Testis (tissue), 5 donors: ENCODE measurements at places on chromosomes 3 and 15. TPM values are rescaled to one million over a fixed set of nuclear protein-coding genes. Genes with fewer than 3 reads are reported as not detected.

PDZRN3 gene
- 23.1 TPM for total RNA-seq

NR2E3 gene
- total RNA-seq: 4.3 TPM

LXN gene
- 9.1 TPM for total RNA-seq

MOBP gene
- 8.5 TPM for total RNA-seq

FES gene
- total RNA-seq: 23.1 TPM

CLDN11 gene
- 1,237 TPM for total RNA-seq

DNA sequence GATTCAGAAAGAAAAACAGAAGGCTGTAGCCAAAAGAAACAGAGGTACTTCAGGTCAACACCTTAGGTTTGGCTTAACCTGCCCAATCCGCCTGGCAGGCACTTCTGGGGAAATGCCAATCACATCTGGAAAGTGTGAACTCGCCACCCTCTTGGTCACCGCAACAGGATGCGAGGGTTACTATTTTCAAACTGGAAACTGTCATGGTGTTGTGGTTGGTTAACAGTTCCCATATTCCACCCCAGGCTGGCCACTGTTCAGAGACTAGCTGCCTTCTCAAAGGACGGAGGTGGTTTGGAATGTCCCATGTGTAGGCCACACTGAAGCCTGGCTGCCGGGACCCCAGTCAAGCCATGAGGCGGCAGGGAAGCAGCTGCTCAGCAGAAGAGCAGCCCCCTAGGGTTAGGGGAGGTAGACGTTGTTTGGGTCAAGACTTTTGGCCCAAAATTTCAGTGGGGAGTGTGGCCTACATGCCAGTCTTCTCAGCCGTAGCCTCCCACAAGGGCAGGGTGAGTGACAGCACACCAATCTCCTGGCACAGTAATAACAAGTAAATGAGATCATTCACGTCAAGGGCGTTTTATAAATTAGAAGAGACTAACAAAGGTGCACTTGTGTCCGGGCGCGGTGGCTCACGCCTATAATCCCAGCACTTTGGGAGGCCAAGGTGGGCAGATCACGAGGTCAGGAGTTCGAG, 54.6 kb downstream of the UMPS start:
- no peak for DNase-seq
- H3K27me3 ChIP-seq: no peaks in the 10 kb centered on the region
- H3K36me3 ChIP-seq: no peaks in the 10 kb centered on the region
- no peak overlapping the region for H3K4me3 ChIP-seq
- peaks cover 50% of the 10 kb centered on the region for H3K4me1 ChIP-seq

DNA sequence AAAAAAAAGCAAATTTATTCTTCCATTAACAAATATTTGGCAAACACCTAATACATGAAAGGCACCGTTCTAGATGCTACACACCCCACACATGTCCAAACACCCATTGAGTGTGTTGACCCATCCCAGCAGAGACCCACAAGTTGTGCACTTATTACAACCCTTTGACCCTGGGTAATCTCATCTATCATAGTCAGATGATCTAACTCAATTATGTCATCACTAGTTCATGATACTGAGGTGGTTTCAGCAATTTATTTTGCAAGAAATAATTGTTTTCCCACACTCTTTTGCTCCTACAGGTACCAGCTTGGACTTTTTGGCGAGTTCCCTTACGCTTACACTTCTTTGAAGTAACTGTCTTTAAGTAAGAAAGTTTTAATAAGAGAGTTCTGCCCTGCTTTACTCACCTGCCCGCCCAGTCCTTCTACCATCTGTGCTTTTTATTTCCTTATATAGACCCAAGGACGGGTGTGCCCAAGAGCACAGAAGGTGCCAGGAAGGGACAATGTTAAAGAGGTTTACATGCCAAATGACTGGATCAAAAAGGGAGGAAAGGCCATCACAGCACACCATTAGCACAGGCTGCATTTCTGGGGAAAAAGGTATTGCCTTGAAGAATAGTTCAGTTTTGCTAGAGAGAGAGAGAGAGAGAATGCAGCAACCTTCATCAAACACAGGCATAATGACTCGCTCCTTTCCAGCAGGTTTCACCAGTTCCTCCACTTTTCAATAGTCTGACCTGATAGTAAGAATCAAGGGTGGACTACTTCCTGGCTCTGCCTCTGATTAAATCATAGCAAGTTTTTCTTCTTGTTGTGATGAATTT, 54.5 kb upstream of the ATP11B start:
- H3K27ac ChIP-seq: no peak overlapping the region
- no peak for DNase-seq
- no peaks in the 10 kb centered on the region for H3K27me3 ChIP-seq
- no peaks in the 10 kb centered on the region for H3K4me1 ChIP-seq
- H3K36me3 ChIP-seq: no peaks in the 10 kb centered on the region

GRCh38 chr3:125006291-125006731, 49.5 kb downstream of the HEG1 start:
- no peak for DNase-seq
- H3K27me3 ChIP-seq: no peaks in the 10 kb centered on the region
- no peak overlapping the region for H3K4me3 ChIP-seq
- H3K27ac ChIP-seq: no peak overlapping the region
- peaks cover 23% of the 10 kb centered on the region for H3K4me1 ChIP-seq

GRCh38 chr3:98038286-98038685, 3.2 kb upstream of the GABRR3 start:
- no peak overlapping the region for H3K27ac ChIP-seq
- no peaks in the 10 kb centered on the region for H3K27me3 ChIP-seq
- no peak overlapping the region for H3K4me3 ChIP-seq
- no peaks in the 10 kb centered on the region for H3K36me3 ChIP-seq
- no peaks in the 10 kb centered on the region for H3K4me1 ChIP-seq

DNA sequence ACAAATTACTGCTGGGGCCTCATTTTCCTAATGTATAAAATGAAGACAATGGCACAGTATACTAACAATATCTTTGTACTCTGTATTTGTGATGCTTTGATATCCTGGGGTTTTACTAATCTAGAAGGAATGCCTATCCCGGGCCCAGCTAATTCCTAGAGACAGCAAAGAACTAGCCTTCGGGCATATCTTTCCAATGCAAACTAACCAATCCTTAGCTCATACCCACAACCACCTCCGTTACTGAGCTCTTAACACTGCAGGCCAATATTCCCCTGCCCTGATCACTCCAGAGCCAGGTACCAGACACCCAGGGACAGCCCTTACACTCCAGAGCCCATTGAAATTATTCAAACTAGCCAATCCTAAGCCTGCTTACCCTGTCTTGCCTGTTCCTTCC, 309.0 kb downstream of the ULK4 start:
- DNase-seq: no peak
- H3K4me3 ChIP-seq: no peak overlapping the region
- no peaks in the 10 kb centered on the region for H3K27me3 ChIP-seq
- H3K36me3 ChIP-seq: no peaks in the 10 kb centered on the region
- no peak overlapping the region for H3K27ac ChIP-seq

- no peak overlapping the region for H3K4me3 ChIP-seq
- no peaks in the 10 kb centered on the region for H3K4me1 ChIP-seq
- H3K36me3 ChIP-seq: no peaks in the 10 kb centered on the region
These were observed 216.3 kb downstream of the LPP start for GRCh38 chr3:188370081-188370830.

GRCh38 chr15:45230245-45230965, 21.6 kb upstream of the SLC28A2 start:
- H3K4me3 ChIP-seq: no peak overlapping the region
- no peak for DNase-seq
- no peaks in the 10 kb centered on the region for H3K27me3 ChIP-seq
- no peak overlapping the region for H3K27ac ChIP-seq
- no peaks in the 10 kb centered on the region for H3K4me1 ChIP-seq

- no peak overlapping the region for H3K27ac ChIP-seq
- no peaks in the 10 kb centered on the region for H3K27me3 ChIP-seq
- H3K4me3 ChIP-seq: no peak overlapping the region
- no peaks in the 10 kb centered on the region for H3K36me3 ChIP-seq
These were observed 309.2 kb downstream of the PDCD6IP start for GRCh38 chr3:34107669-34108068.

GRCh38 chr3:195196266-195196665, 74.7 kb downstream of the XXYLT1 start:
- no peak overlapping the region for H3K4me3 ChIP-seq
- no peaks in the 10 kb centered on the region for H3K27me3 ChIP-seq
- no peaks in the 10 kb centered on the region for H3K4me1 ChIP-seq
- no peak for DNase-seq

DNA sequence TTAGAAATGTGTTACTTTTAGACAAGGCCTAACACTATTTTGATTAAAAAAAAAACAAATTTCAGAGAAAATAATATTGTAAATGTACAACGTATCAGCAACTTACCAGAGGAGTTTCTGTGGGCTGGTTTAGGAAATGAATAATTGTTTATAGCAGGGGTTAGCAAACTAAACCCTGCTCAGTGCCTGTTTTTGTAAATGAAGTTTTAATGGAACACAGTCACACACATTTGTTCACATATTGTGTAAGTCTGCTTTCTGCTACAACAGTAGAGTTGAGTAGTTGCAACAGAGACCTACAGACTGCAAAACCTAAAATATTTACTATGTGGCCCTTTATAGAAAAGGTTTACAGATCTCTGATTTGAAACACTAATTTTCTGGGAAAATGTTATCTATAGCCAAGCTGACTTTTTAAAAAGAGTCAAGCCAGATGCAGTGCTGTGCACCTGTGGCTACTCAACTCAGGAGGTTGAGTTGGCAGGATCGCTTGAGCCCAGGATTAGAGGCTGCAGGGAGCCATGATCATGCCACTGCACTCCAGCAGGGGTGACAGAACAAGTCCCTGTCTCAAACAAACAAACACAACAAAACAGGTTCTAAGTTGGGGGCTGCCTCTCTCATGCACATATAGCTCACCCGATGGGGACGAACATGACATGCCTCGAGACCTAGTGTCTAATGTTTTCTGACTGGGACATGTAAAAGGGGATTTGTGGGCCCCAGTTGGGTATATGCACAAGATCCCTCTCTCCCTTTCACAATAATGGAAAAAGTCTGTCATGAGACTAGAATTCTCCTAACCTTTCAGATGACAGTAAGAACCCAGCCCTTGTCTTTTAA, 182.5 kb downstream of the TNIK start:
- H3K4me1 ChIP-seq: peaks cover 8% of the 10 kb centered on the region
- H3K4me3 ChIP-seq: no peak overlapping the region
- no peak for DNase-seq
- H3K27ac ChIP-seq: no peak overlapping the region
- no peaks in the 10 kb centered on the region for H3K36me3 ChIP-seq

DNA sequence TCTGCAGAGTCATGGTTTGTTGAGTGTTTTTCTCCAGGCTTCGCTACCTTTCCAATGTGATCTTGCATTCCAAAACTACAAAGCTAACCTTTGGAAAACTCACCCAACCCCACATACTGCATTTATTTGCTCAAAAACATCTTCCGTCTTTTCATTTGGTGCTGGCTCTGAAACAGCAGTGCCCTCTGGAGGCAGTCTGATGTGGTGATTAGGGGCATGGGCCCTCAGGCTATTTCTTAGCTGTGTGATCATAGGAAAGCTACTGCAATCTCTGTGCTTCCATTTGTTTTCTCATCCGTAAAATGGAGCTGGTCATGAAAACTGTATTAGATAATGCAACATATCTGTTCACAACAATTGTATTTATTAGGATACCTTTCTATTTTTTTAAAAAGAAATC, 47.0 kb downstream of the MTHFS start:
- no peak overlapping the region for H3K4me3 ChIP-seq
- H3K27me3 ChIP-seq: no peaks in the 10 kb centered on the region
- H3K36me3 ChIP-seq: no peaks in the 10 kb centered on the region
- H3K27ac ChIP-seq: no peak overlapping the region

DNA sequence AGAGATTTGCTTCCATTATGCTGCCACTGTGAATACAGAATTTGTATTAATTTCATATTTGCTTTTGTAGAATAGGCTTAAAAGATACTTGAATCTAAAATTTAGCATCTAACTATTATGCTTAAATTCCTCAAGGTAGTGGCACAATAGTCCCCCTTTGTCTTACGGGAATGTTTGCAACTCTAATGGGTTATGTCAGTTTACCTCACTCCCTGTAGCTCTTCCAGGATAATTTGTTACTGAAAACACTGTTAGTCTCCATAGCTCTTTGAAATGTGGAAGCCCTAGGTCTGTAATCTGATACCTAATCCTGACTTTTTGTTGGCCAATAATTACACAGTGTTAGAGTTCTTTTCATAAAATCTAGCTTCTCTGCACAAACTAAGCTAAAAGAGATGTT, 433.4 kb downstream of the PYDC2 start:
- no peaks in the 10 kb centered on the region for H3K27me3 ChIP-seq
- H3K4me3 ChIP-seq: no peak overlapping the region
- no peak overlapping the region for H3K27ac ChIP-seq
- no peaks in the 10 kb centered on the region for H3K4me1 ChIP-seq
- H3K36me3 ChIP-seq: no peaks in the 10 kb centered on the region

- no peak overlapping the region for H3K4me3 ChIP-seq
- H3K27me3 ChIP-seq: no peaks in the 10 kb centered on the region
- no peak overlapping the region for H3K27ac ChIP-seq
- H3K36me3 ChIP-seq: no peaks in the 10 kb centered on the region
These were observed 289.1 kb upstream of the AZI2 start for GRCh38 chr3:28637742-28638141.

- no peaks in the 10 kb centered on the region for H3K27me3 ChIP-seq
- no peaks in the 10 kb centered on the region for H3K36me3 ChIP-seq
- DNase-seq: peak; percentile 82
- no peak overlapping the region for H3K27ac ChIP-seq
These were observed 58.7 kb upstream of the BCHE start for GRCh38 chr3:165895919-165896318.

- no peak overlapping the region for H3K27ac ChIP-seq
- no peaks in the 10 kb centered on the region for H3K36me3 ChIP-seq
- no peaks in the 10 kb centered on the region for H3K27me3 ChIP-seq
- DNase-seq: no peak
- H3K4me1 ChIP-seq: no peaks in the 10 kb centered on the region
These were observed 30.2 kb upstream of the ADAMTS9 start for GRCh38 chr3:64717872-64718613.

GRCh38 chr3:180749322-180749721, 70.0 kb upstream of the CCDC39 start:
- no peaks in the 10 kb centered on the region for H3K36me3 ChIP-seq
- H3K4me3 ChIP-seq: no peak overlapping the region
- no peak for DNase-seq
- H3K27ac ChIP-seq: no peak overlapping the region
- no peaks in the 10 kb centered on the region for H3K4me1 ChIP-seq

- H3K4me1 ChIP-seq: peaks cover 37% of the 10 kb centered on the region
- peak; percentile 37 for DNase-seq
- no peaks in the 10 kb centered on the region for H3K27me3 ChIP-seq
- no peak overlapping the region for H3K27ac ChIP-seq
- H3K36me3 ChIP-seq: no peaks in the 10 kb centered on the region
- no peak overlapping the region for H3K4me3 ChIP-seq
These were observed 41.0 kb upstream of the LIMD1 start for GRCh38 chr3:45553469-45553974.

- H3K27me3 ChIP-seq: no peaks in the 10 kb centered on the region
- DNase-seq: no peak
- H3K27ac ChIP-seq: no peak overlapping the region
- H3K4me3 ChIP-seq: no peak overlapping the region
- no peaks in the 10 kb centered on the region for H3K36me3 ChIP-seq
These were observed 158.5 kb upstream of the SMAD3 start for GRCh38 chr15:66906668-66907614.

- H3K4me1 ChIP-seq: no peaks in the 10 kb centered on the region
- H3K27ac ChIP-seq: peak overlapping the region; percentile 55
- H3K4me3 ChIP-seq: peak overlapping the region; percentile 47
- H3K27me3 ChIP-seq: no peaks in the 10 kb centered on the region
- peak; percentile 48 for DNase-seq
- no peaks in the 10 kb centered on the region for H3K36me3 ChIP-seq
These were observed 1.2 kb downstream of the BNC1 start for GRCh38 chr15:83283138-83283812.

GRCh38 chr3:2001306-2002108, 97.2 kb upstream of the CNTN4 start:
- H3K27ac ChIP-seq: no peak overlapping the region
- no peaks in the 10 kb centered on the region for H3K36me3 ChIP-seq
- DNase-seq: no peak
- no peaks in the 10 kb centered on the region for H3K4me1 ChIP-seq
- H3K27me3 ChIP-seq: no peaks in the 10 kb centered on the region
